ELR (cell line): ENCODE measurements at places on chromosomes 11 and 22.

DNA sequence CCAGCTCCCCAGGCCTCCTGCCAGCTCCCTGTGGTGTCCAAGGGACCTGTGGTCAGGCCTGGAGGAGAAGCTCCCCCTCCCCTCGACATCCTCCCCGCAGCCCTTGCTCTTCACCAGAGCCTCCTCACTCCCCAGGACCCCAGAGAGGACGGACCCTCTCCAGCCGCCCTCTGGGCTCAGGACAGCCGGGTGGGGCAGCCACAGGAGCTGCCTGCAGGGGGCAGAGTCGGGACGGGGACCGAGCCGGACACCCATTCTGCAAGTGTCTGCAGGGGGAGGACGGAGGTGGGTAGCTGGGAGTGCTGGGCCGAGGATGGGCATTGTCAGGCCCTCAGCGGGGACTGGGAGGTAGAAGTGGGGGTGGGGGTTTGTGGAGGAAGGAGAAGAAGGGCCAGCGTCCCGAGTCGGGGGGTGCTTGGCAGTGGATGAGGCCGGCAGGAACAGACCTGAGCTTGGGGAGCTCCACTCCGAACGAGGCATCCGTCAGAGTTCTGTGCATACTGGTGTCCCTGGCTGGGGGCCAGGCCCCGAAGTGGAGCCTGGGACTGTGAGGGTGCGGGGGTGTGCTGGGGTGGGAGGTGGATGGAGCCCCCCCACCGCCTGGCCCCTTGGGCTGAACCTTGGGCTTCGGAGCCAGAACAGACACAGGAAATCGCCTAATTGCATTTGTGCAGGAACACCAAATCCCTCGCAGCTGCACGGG is 15.2 kb downstream of the PRR33 start:
- peak; percentile 42 for DNase-seq

GRCh38 chr11:7955191-7955590 is 10.1 kb downstream of the NLRP10 start:
- no peak for DNase-seq

DNA sequence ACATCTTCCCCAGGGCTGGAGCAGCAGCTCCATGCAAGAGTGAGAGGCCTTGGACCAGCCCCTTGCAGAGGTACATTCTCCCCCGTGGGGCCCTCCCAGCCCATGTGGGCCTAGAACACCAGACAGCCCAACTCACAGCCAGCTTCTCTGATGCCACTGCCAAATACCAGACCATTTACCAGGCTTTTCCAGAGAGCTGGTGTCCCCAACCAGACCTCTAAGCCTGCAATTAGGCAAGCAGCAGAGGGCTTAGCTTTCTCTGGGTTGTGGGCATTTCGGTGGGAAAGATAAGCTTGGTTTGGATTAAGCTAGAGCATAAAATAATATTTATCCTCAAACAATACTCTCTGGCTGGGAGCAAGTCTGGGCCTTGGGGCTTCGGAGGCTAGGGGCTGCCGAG is 75.6 kb downstream of the TP53I11 start:
- DNase-seq, result no peak

- DNase-seq, result no peak
These were observed 12.5 kb downstream of the CCDC34 start for GRCh38 chr11:27350511-27350910.

DNA sequence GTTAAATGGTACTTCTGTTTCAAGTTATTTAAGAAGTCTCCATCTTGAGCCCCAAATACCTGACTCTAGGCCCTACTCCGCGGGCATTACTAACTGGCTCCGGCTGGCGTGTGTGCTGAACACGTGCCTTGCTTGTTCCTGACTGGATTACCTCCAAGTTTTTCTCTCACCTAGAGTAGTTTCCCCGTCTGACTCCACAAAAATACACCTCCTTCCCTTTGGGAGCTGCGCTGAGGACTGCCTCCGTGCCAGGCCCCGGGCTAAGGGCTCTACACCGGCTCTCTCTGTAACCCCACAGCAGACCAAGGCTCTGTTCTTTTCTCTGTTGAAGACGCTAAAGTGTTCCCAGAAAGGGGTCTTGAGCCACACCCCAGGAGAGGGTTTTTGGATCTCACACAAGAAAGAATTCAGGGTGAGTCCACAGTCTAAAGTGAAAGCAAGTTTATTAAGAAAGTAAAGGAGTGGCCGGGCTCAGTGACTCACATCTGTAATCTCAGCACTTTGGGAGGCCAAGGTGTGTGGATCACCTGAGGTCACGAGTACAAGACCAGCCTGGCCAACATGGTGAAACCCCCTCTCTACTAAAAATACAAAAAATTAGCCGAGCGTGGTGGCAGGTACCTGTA is 61.8 kb downstream of the ANO1 start:
- DNase-seq, result no peak

- DNase-seq, result no peak
These were observed 7.6 kb downstream of the MS4A4E start for GRCh38 chr11:60235321-60235720.

- DNase-seq, result no peak
These were observed 79.1 kb downstream of the GUCY1A2 start for GRCh38 chr11:106939157-106939556.

DNA sequence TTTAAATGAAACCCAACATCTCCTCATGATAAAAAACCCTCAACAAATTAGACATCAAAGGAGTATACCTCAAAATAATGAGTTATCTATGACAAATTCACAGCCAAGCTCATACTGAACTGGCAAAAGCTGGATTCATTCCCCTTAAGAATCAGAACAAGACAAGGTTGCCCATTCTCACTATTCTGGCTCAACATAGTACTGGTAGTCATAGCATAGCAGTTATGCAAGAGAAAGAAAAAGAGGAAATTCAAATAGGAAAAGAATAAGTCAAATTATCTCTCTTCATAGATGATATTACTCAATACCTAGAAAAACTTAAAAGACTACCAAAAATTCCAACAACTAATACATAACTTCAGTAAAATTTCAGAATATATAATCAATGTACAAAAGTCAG is 29.4 kb upstream of the XKR3 start:
- DNase-seq, result no peak

GRCh38 chr11:134004496-134005172 is 47.9 kb upstream of the IGSF9B start:
- DNase-seq, result no peak
